Activated CD4-positive, alpha-beta T cell treated with anti-CD3 and anti-CD28 coated beads, Interleukin-2, Interleukin-4, amounts not matched to agents 100 ng/mL and 50 ng/mL, durations not matched to agents 16 hours and 8 hours (primary cell): ENCODE measurements at places on chromosomes 7 and 10.

GRCh38 chr7:50474382-50475160 is 24.4 kb upstream of the FIGNL1 start:
- no peak for DNase-seq

DNA sequence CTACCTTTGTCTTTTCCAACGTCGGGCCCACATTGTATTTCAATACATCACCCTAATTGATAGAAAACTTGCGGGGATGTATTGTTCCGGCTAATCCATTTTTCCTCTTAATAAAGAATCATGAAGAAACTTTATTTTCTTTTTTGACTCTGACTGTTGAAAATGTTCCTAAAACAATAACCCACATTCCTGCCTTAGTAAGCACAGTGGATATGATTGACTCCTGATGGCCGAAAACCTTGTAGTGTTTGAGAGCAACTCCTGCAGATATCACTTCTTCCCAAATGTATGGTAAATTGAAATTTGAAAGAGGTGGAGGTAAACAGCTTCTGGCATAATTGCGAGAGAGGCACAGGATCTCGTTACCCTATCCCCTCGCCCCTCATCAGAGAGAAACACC is 65.7 kb downstream of the BICC1 start:
- DNase-seq: no peak

- no peak for DNase-seq
Measured at GRCh38 chr7:44396931-44397545, 71.6 kb upstream of the CAMK2B start.

DNA sequence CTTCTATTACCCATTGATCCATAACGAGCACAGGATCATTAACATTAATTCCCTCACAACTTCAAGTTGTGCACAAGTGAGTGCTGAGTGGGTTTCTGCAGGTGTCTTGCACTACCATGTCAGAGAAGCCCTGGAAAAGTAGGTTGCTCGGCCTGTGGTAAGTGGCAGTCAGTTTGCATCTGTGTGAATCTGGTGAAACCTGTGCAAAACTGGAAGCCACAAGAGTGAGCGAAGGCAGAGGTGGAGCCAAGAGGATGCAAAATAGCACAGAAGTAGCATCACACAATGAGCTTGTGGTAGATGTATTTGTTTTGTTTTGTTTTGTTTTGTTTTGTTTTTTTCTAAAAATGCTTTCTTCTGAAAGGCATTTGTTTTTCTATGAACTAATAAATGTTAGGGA is 181.5 kb downstream of the THSD7A start:
- no peak for DNase-seq

DNA sequence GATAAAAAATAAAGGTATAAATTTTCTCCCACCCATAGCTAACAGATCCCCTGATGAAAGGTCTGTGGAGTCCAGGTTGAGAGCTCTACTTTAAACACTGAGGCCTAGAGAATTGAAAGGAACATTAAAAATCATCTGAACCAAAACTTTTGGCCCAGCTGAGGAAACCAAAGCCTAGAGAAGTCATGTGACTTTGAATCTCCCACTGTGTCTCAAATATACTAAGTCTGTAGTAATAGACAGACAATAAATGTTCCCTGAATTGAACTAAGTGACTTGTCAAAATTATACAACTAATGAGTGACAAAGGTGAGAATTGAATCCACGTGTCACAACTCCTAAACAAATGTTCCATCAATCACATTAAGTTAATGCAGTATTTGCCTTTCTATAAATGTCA is 5.7 kb downstream of the GBX1 start:
- no peak for DNase-seq

- DNase-seq: peak; percentile 64
Measured at GRCh38 chr10:63573068-63573697, 52.0 kb downstream of the REEP3 start.

- no peak for DNase-seq
Measured at GRCh38 chr10:3249307-3249889, 76.8 kb upstream of the PITRM1 start.

- DNase-seq: peak; percentile 1
Measured at GRCh38 chr7:82729172-82730030, 285.8 kb upstream of the CACNA2D1 start.

- no peak for DNase-seq
Measured at GRCh38 chr7:46229409-46229808, 308.3 kb upstream of the IGFBP3 start.

GRCh38 chr10:87608756-87609155 is 50.9 kb upstream of the PAPSS2 start:
- no peak for DNase-seq

DNA sequence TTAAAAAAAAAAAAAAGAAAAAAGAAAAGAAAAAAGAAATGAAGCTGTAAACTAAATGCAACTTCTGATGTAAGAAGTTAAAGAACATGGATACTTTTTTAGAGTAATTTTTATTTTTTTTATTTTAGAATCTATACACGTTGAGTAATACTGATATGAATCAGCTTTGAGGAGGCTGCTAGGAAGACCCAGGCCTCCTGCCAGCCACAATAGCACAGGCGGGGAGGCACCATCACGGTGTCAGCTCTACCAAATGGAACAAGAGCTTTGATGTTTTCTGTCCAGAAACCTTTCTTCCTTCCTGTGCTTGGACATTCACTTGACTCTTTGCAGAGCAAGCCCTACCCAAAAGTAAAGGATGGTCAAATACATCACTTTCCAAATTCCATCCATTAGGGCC is 45.3 kb upstream of the EGR2 start:
- DNase-seq: no peak

GRCh38 chr7:31729195-31729804 is 42.3 kb downstream of the PPP1R17 start:
- DNase-seq: no peak

DNA sequence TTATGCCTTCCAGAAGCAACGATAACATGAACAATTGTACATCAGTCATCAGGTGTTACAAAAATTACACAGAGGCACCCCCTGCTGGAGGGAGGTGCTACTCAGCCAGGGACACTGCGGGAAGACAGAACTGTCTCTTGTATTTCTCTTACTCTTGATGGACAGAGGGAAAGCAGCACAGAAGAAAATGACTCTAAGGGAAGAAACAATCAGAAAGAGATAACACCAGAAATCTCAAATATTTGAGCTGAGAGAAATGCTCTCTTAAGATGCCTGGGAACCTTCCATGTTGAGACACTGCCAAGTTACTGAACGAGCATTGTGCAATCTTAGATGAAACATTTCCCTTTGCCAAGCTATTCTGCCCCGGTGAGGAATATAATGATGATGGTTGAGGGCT is 227.6 kb upstream of the NPSR1 start:
- no peak for DNase-seq
